ENCODE measurements at places on chromosomes 7 and 10. TPM values are rescaled to one million over a fixed set of nuclear protein-coding genes. Genes with fewer than 3 reads are reported as not detected.

DNA sequence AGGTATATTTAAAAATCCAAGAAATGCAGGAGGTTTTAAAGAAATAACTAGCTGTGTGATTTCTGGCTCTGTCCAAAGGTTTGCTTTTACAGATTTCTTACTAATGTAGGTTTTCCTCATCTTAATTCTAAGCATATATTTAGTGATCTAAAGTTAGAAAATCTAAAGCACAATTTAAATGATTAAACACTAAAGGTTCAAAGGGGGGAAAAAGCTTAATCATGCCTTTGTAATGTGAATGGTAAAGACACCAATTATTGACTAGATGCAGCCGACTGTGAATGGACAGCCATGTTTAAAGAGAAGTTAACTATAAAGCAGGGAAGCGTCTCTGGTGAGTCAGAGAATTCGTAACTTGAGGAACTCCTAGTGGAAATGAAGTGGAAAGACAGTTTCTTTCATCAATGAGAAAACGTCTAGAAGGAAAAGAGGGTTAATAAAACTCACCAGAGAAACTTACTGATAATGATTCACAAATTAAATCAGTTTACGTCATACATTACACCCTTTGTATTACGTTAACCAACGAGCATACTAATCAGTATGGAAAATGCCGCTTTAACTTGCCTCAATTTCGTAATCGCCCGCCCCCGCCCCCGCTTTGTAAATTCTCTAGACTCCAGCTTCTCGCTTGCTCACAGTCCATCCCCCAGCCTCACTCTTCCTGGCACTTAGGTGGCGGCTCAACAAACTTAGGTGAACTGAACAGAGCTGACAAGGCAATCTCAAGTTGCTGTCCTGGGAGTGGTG lies 1.1 kb upstream of the HBP1 start:
- peak; percentile 52 for DNase-seq

Gene PSD
- polyA plus RNA-seq = 0.99 TPM

DNA sequence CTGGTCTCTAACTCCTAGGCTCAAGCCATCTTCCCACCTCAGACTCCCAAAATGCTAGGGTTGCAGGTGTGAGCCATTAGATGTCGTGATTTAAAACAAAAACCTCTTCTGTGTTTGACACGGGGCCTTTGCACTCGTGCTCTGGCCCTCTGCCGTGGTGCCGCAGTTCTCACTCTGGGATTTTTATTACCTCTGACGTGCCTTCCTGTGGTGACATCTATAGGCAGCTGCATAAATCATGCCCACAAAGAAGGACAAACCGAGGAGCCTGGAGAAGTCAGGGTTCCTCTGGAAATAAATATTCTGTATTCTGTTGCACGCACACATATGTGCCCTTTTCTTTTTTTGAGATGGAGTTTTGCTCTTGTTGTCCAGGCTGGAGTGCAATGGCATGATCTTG lies 25.9 kb upstream of the OCM start:
- no peak for DNase-seq

- no peak for DNase-seq
These were observed 53.3 kb downstream of the FIGNL1 start for GRCh38 chr7:50396856-50397255.

DNA sequence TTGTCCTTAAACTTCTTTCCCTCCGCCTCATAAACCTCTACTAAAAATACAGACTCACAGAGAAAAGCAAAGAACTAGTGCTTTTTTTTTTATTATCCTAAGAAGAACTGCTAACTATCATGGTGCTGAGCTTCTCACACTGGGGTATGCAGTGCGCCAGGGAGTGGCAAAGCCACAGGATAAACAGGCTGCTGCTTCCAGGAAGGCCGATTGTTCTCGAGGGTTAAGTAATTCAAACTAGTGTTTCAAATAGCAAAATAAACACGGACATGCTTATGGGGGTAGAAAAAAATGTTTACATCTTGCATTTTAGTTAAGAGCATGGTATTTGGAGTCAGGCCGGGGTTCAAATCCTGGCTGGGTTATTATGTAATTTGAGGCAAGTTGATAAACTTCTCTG lies 157.0 kb downstream of the TAX1BP1 start:
- no peak for DNase-seq

Data from SK-N-SH (cell line).